ENCODE measurements at places on chromosomes 12 and 14. TPM values are rescaled to one million over a fixed set of nuclear protein-coding genes. Genes with fewer than 3 reads are reported as not detected.

The REP15 gene
- 0.12 TPM for polyA plus RNA-seq

The KRT81 gene
- polyA plus RNA-seq = not detected

The STX2 gene
- 25.1 TPM for polyA plus RNA-seq

The LRP1 gene
- polyA plus RNA-seq = 33.6 TPM

The POTEM gene
- not detected for polyA plus RNA-seq

The NRIP2 gene
- not detected for polyA plus RNA-seq

The DLK1 gene
- polyA plus RNA-seq = 395 TPM

The P2RX7 gene
- polyA plus RNA-seq = 0.56 TPM

The FIGNL2 gene
- 1.2 TPM for polyA plus RNA-seq

The TBX5 gene
- not detected for polyA plus RNA-seq

The IGF1 gene
- not detected for polyA plus RNA-seq

The SPIC gene
- not detected for polyA plus RNA-seq

The MSRB3 gene
- polyA plus RNA-seq = 1.9 TPM

The ENDOU gene
- polyA plus RNA-seq = not detected

The RPS6KL1 gene
- polyA plus RNA-seq = 6.5 TPM

The TIMM9 gene
- 24.4 TPM for polyA plus RNA-seq

The ACOT6 gene
- polyA plus RNA-seq = 0.24 TPM

Data from HepG2 (cell line).